Activated T-helper 1 cell treated with anti-CD3 and anti-CD28 coated beads, Interleukin-2, amount 50 U/mL, for 16 hours (primary cell): ENCODE measurements at places on chromosomes 2 and 18.

DNA sequence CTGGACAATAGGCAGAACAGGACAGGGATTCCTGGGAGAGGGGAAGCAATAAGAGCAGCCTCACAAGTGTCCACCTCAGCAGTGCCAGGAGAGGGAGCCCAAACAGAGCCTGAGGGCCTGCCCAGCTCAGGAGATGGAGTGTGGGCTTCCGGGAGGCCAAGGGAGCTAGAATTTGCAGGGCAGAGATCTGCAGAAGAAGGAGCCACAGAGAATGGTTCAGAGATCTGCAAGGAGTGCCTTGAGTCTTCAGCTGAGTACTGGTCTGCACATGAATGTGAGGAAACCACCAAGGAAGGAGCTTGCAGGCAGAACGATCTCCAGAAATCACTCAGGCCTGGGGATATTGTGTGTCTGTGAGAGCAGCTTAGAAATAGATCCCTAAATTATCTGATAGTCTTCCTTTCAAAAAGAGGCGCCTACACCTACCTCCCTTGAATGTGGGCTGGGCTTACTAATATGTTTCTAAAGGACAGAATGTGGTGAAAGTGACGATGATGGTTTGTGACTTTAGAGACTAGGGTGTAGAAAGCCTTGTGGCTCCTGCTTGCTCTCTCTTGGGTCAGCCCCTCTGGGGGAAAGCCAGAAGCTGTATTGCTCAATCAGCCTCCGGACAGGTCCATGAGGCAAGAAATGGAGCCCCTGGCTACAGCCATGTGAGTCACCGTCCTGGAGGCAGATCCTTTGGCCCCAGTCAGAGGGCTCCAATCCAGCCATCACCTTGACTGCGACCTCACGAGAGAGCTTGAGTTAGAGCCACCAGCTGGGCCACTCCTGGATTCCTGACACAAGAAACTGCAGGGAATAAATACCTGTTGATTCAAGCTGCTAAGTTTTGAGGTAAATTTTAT is 7.6 kb upstream of the LPIN1 start:
- DNase-seq: no peak

DNA sequence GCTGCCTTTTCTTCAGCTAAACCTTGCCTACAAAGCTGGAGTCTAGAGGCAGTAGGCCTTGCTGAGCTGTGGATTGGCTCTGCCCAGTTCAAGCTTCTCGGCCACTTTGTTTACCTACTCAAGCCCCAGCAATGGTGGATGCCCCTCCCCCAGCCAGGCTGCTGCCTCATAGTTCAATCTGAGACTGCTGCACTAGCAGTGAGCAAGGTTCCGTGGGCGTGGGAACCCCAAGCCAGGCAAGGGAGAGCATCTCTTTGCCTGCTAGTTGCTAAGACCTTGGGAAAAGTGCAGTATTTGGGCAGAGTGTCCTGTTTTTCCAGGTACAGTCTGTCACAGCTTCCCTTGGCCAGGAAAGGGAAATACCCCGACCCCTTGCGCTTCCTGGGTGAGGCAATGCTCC is 68.9 kb downstream of the VAPA start:
- DNase-seq: no peak

- DNase-seq: no peak
These were observed 629.6 kb upstream of the VRK2 start for GRCh38 chr2:57417007-57417406.

- DNase-seq: no peak
These were observed 31.9 kb downstream of the C1QL2 start for GRCh38 chr2:119126650-119127049.

DNA sequence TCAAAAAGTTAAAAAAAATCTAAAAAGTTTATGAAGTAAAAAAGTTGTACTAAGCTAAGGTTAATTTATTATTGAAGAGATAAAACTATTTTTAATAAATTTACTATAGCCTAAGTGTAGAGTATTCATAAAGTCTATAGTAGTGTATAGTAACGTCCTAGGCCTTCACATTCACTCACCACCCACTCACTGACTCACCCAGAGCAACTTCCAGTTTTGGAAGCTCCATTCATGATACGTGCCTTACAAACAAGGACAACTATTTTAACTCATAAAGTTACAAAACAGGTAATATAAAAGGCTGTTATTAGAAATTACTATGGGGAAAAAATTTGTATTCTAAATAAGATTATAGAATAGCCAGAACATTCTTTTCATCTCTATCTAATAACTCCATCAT is 158.9 kb upstream of the FN1 start:
- no peak for DNase-seq

GRCh38 chr18:11577271-11578112 is 31.9 kb upstream of the SLC35G4 start:
- no peak for DNase-seq

- DNase-seq: no peak
These were observed 20.6 kb downstream of the LRRFIP1 start for GRCh38 chr2:237648016-237648381.

DNA sequence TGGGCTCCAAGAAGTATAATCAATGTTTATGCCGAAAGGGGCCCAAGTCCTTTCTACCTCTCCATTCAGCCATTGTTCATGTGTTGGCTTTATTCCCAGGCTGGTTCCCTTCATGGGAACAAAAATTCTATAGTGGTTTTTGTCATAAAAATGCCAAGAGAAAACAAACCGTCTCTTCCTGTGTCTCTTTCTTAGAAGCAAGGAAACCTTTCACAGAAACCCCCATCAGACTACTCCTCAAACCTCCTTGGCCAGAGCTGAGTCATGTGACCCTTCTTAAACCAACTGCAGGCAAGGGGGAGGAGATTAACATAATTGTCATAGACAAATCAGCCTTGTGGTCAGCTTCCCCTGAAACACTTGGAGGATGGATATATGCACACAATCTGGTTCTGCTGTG is 75.1 kb upstream of the TANK start:
- DNase-seq: no peak

DNA sequence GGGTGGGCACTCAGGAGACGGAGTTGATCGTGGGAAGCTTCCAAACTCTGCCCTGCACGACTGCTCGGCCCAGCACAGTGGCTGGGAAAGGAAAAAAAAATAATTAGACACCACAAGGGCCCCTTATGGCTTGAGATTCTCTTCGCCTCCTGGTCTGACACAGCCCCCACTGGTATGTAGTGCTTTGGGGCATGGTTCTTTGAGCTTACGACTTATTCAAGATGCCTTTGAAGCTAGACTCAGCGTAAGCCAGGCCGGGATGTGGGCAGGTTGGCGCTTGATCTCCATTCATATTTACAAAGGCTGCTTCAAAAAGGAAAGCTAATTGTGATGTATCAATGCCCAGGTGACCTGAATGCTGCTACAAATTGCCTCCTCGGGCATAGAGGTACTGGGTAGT is 50.5 kb downstream of the CXCR4 start:
- DNase-seq: no peak

- DNase-seq: no peak
These were observed 352.4 kb downstream of the LRP1B start for GRCh38 chr2:141778315-141778835.

GRCh38 chr2:121356058-121356640 is 71.1 kb upstream of the TFCP2L1 start:
- DNase-seq: no peak

DNA sequence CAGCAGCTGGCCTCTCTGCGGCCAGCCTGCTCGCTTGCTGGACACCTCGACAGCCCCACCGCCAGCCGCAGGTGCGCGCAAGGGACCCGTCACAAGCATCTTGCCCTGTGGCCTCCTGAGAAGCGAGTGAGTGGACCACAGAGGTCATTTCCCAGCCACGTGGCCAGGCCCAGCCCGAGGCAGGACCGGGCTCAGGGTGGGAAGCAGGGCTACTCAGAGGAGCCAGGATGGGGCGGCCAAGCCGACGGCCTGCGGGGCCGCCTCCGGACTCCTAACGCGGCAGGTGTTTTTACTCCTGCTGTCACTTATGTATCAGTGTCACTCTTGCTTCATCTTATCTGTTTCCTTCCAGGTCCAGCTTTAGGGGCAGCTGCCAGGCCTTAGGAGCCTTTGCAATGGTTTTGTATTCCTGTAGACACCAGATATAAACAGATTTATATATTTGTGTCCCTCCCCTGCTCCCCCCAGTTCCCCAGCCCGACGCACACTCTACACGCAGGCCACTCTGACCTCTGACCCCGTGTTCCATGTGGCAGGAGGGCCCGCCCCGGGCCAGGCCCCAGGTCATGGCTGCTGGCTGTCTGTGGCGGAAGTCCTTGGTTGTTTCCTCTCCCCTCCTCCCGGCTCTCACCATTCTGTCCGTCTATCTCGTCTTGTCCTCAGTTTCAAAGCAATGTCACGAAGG is 236.4 kb downstream of the ATAD2B start:
- DNase-seq: no peak

DNA sequence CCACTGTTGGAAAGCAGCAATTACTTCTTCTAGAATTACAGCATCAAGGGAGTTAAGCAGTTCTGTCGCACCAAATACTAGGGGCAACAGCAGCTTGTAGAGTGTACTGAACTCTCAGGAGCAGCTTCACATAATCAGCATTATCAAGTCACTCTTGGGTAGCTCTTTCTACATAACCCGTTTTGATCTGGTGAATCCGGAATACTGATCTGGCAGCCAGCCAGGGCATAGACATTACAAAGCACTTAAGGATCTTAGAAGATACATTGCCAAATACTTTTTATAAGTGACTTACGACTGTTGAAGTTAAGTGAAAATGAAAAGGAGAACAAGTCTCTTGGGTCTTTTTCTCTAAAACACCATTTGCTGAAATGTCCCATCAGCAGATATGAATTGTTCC is 73.2 kb upstream of the NETO1 start:
- DNase-seq: no peak

GRCh38 chr18:31243740-31244512 is 74.0 kb upstream of the DSG1 start:
- no peak for DNase-seq
